ENCODE measurements at places on chromosomes 2 and 18.

DNA sequence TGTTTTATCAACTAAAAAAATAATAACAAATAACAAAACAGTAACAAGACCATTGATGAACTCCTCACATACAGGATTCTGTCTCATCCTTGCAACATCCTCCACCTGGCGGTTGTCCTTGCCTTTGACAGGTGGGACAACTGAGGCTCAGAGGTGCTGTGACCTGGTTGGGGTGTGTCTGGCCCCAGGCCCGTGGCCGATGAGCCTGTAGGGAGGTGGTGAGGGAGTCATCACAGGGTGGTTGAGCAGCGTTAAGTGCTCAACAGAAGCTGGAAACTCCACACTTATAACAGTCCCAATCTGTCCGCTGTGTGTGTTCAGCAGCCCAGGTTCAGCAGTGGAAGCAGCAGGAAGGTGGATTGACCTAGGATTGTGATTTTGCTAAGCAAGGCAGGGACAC lies 131.6 kb upstream of the RAB12 start:
- no peak for DNase-seq

DNA sequence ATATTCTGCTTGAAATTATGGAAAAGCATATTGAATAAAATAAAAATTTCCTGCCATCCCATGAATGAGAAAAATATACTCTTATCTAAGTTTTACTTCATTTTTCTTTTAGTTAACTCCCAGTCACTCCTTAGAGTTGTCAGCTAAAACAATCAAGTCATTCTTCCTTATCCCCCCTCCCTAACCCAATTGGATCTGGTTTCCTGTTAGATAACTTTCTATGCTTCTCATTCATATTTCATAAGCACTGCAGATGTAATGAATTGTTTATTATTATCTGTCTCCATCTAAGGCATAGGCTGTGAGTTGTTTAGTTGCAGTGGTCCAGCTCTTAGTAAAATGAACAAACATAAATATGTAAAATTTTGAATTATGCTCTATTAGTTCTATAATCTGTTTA lies 244.0 kb upstream of the GCFC2 start:
- DNase-seq = no peak

GRCh38 chr2:109225170-109225782 lies 96.3 kb downstream of the SH3RF3 start:
- DNase-seq = no peak

GRCh38 chr18:26956863-26957262 lies 91.4 kb upstream of the AQP4 start:
- DNase-seq = no peak

DNA sequence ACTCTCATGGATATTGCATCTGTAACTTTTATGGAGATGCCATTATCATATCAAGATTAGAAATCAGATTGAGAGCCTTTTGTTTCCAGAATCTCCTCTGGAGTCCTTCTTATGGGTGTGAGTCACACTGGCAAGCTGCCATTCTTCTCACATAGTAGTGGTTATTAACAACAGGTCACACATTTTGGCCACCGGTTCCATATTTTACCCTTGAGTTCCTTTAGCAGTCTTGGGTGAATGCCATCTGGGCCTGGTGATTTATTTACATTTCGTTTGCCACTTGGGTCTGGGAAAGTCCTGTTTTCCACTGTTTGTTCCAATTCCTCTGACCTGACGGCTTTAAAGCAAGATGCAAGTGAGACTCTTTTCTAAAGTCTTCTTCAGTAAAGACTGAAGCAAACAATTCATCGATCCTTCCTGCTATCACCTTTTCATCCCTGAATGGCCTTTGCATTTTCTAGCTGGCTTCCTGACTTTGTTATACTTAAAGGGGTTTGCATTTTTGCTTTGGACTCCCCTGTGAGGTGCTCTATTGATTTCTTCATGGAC lies 80.5 kb upstream of the CAVIN2 start:
- DNase-seq = no peak

- no peak for DNase-seq
Measured at GRCh38 chr2:200640901-200641300, 55.1 kb downstream of the AOX1 start.

DNA sequence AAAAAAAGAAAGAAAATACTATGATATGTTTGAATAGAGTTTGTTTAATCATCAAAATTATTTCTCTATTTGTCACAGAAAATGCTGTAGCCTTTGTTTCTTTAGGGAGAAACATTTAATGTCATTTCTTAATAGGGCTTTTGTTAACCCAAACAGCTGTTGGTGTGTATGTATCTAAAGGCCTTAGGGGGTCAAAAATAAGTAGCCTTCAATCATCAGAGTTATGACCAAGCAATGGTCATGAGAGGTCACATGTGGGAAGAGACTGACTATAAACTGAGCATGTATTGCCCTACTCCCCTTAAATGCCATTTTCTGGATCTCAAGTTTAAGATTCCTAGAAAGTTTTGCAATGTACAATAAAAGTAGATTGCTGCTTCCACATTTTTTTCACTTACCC lies 22.7 kb downstream of the HNMT start:
- no peak for DNase-seq

- no peak for DNase-seq
Measured at GRCh38 chr18:52970686-52971085, 630.7 kb downstream of the DCC start.
